ENCODE measurements at places on chromosomes 6 and 20.

- DNase-seq: no peak
Observed at GRCh38 chr6:111480988-111481822, 1.8 kb downstream of the REV3L start.

GRCh38 chr6:152316024-152316423 is 321.1 kb downstream of the SYNE1 start:
- no peak for DNase-seq

GRCh38 chr6:33373960-33374910 is 17.4 kb upstream of the KIFC1 start:
- DNase-seq: no peak

DNA sequence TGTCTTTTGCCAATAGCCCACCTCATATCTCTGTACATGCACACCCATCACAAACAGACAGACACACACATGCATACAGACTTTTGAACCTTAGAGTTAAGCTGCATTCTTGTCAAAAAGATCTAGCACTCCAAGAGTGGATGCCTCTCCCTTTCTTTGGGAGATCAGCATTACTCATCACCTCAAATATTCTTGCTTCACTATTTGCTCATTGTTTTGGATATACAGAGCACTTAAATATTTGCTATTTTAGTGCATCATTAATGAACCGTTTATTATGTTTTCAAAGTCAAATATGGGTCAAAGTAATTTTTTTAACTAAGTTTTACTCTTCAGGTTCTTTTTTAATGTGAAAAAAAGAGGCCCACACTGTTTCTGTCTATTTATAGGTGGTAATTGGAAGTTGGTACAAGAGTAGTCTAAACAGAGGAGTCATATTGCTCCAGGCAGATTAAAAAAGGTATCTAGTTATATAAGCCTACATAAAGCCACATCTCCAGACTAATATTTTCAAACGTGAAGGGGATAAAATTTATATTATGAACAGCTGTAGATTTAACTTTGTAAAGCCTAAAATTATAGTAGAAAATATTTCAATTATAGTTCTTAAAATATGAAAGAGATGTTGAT is 102.6 kb downstream of the FLRT3 start:
- no peak for DNase-seq

DNA sequence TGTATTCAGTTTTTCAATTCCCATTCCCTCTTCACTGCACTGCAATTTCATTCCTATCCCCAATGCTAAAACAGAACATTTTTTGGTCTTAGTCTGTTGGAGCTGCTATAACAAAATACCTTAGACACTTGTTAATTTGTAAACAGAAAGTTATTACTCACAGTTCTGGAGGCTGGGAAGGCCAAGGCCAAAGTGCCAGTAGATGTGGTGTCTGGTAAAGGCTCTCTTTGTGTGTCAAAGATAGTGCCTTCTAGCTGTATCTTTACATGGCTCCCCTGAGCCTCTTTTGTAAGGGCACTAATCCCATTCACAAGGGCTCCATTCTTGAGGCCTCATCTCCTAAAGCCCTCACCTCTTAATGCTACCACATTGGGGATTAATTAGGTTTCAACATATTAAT is 40.0 kb downstream of the PHIP start:
- no peak for DNase-seq

- DNase-seq: no peak
Observed at GRCh38 chr6:100719883-100720682, 161.0 kb downstream of the ASCC3 start.

GRCh38 chr20:32964575-32964974 is 39.7 kb downstream of the SUN5 start:
- DNase-seq: no peak

DNA sequence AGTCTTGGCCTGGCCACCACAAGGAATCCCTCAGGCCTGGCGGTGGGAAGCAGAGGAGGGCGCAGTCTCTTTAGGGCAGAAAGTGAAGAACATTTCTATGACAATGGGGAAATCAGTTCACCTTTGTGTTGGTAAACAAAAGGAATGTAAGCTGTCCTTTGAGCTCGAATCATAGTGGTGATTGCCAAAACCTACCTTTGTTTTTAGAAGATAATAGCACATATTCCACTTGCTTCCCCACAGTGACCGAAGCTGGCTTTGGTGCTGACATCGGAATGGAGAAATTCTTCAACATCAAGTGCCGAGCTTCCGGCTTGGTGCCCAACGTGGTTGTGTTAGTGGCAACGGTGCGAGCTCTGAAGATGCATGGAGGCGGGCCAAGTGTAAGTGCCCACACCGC is 144.1 kb downstream of the MTHFD1L start:
- DNase-seq: no peak

- no peak for DNase-seq
Observed at GRCh38 chr6:45599053-45599452, 221.3 kb upstream of the SUPT3H start.
